ENCODE measurements at places on chromosomes 5 and 9. TPM values are rescaled to one million over a fixed set of nuclear protein-coding genes. Genes with fewer than 3 reads are reported as not detected.
A peak's percentile ranks its signal among the peaks of the same experiment; 100 is the strongest.

Gene MARCOL
- not detected for polyA plus RNA-seq

Gene INSL6
- 0.19 TPM for polyA plus RNA-seq

Gene ADAMTS13
- 6.3 TPM for polyA plus RNA-seq

Gene HMCN2
- 0.83 TPM for polyA plus RNA-seq

Gene BASP1
- 81.8 TPM for polyA plus RNA-seq

Gene MAPKAP1
- 78.0 TPM for polyA plus RNA-seq

Gene LCN1
- not detected for polyA plus RNA-seq

Gene IRGM
- 0.48 TPM for polyA plus RNA-seq

Gene IFNK
- polyA plus RNA-seq, result not detected

DNA sequence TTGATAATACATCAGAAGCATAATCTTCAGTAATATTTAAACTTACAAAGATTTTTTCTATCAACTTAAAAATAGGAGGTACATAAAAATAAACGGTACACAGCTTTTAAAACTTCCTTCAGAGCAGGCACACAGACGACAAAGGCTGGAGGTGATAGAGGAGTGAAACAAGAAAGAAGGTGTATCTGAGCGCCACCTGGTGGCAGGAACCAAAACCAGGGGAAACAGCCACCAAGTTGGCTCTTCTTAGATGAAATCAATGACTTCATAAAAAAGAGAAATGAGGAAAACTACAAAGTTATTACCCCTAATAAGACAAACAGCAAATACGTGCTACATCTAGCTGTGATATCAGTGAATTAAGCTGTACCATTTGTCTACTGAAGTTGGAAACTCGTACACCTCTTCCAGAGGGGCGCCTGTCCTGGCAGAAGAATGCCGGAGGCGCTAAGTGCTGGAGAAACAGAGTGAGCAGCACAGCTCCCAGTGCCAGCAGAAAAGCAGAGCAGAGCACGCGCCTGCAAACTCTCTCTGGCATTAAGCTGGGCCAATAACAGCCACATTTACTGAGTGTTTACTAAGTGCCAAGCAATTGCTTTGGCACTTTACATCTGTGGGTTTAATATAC, 85.9 kb downstream of the SETX start:
- DNase-seq, result peak; percentile 41

- no peak for DNase-seq
Measured at GRCh38 chr5:154010660-154011059, 28.1 kb downstream of the FAM114A2 start.

DNA sequence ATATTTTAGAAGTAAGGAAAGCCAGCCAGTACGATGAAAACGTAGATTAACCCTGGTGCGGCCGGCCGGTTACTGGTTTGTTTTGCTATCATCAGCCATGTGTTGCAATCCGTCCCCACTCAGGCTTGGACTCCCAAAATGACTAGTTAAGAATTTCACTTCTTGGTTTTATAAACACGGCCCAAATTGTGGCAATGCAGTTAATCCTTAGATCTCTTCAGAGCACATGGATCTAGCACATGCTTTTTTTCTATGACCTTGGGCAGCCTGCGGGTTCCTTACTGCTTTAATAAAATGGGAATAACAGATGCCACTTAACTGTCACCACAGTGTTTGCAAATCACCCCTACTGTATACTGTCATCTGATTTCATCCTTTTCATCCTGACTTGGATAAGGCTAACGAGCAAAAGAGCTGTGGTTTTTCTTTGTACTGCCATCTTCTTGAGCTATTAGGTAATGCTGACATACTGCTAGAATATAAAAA, 1.5 kb downstream of the NDFIP1 start:
- DNase-seq, result no peak

DNA sequence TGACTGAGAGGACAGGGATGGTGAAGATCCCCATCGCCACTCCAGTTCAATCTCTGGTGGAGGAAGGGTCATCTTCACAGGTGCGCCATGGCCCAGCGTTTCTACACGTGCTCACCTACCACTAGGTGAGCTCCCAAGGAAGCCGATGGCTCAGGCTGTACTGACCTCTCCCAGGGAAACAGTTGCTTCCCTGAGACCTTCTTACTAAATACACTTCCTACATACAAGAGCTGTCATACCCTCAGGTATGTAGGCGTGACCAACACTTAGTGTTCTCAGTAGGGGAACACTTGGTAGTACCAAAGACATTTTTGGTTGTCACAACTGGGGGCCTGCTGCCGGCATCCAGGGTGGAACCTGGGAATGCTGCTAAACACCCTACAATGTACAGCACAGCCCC, 75.2 kb downstream of the TENT4A start:
- no peak for DNase-seq

GRCh38 chr9:82799286-82799685, 263.7 kb downstream of the RASEF start:
- no peak for DNase-seq

- DNase-seq, result no peak
Measured at GRCh38 chr9:131274674-131275331, 1.5 kb downstream of the FAM78A start.

DNA sequence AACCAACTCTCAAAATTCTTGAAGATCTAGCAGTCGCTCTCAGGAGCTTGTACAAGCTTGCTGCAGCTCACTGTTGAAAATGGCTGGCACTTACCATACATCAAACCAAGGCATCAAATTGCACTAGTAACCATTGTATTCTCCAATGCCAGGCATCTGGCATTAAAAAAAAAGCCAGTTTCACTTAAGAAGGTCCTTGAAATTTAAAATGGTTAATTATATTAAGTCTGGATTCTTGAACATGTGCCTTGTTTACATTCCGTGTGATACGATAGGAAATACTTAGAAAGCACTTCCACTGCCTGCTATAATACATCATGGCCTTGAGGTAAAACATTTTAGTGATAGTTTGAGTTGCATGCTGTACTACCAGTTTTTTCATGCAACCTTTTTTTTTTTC, 300.7 kb downstream of the KDM4C start:
- DNase-seq, result no peak

GRCh38 chr5:16061163-16061562, 118.4 kb downstream of the MARCHF11 start:
- DNase-seq, result no peak

DNA sequence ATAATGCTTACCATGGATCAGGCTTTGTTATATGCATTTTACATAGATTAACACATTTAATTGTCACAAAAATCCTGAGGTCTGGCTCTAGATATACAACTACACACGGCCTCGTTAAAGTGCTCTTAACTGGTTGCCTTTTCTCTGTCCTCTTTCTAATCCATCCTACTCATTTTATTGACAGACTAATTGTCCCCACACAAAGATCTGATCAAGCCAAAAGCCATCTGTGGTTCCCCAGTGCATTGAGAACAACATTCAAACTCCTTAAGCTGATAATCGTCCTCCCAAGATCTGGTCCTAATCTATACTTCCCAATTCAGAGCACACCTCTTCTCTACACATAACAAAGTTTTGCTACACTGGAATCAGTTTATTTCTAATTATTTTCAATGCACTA, 23.9 kb upstream of the PPP2R2B start:
- DNase-seq, result no peak

DNA sequence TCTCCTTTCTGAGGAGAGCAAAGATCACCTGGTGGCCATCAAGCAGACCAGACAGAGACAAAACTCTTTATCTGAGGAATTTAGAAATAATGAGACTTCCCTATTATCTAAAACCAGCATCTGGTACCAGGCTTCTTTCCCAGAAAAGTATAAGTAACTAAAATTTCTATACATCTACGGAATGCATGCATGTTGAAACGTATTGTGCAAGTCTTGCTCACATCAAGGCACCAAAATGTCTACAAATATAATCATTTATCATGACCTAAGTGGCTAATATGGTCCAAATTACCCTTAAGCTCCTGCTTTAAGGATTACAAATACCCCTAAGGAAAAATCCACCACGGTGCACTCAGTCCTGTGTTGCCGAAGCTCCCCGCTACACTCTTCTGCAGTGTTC, 286.3 kb downstream of the CDH18 start:
- no peak for DNase-seq

DNA sequence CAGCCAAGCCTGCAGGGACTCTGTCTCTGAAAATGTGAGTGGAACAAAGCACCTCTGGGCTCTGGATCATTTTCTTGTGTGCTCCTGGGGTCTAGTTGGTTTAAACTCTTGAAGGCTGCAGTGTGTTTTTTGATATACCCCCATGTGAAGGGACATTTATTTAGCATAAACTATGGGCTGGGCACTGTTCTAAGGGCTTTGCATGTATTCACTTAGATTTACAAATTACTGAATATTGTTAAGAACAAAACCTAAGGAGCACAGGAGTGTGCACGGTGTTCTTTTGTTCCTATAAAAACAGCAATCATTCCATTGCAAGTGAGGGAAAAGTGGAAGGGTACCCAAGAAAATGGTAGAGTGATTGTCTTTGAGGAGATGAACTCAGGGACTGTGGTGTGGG, 20.0 kb upstream of the CD180 start:
- DNase-seq, result no peak

DNA sequence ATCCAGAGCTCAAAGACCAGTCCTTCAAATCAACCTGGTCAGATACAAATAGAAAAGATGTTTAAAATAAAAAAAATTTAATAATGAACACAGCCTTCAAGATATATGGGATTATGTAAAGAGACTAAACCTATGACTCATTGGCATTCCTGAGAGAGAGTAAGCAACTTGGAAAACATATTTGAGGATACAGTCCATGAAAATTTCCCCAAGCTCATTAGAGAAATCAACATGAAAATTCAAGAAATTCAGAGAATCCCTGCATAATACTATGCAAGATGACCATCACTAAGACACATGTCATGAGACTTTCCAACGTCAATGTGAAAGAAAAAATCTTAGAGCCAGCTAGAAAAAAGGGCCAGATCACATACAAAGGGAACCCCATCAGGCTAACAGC, 512.9 kb upstream of the PTGER4 start:
- no peak for DNase-seq

DNA sequence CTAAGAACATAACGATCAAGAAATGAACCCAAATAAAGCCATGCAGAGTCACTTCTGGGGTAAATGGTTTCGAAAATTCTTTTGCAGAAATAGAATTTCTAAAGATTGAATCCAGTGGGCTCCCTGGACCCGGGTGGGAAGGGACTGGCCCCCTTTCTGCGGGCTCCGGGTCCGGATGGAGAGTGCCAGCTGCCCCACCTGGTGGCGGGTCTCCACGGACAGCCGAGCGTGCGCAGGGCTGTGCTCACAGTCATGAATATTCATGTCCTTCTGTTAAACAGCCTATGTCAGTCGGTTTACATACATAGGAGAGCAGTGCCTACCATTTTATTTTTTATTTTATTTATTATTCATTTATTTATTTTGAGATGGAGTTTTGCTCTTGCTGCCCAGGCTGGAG, 4.7 kb upstream of the PPP1R26 start:
- no peak for DNase-seq

DNA sequence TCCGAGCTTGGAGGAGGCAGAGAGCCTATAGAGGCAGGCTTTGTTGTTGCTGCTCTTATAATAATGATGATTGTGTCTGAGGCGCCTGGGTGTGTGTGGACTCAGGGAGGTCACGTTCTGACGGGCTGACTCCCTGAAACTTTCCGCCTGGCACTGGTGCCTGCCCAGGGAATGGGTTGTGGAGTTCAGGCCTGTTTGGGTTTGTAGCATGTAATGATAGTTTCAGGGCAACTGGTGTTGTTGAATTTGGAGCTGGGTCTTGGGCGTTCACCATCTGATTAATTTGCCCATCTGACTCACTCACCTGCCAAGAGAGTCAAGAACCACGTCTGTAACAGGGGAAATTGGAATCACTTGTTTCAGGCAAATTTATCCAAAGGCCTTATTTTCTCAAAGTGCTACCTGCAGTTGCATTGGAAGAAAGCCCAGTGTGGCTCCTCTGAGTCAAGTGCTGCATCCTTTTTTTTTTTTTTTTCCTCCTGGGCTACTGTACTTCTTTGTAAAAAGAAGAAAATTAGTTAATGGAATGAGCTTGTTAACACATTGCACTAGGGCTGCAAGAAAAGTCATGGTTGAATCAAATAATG, 386.5 kb downstream of the GADD45G start:
- DNase-seq, result no peak

DNA sequence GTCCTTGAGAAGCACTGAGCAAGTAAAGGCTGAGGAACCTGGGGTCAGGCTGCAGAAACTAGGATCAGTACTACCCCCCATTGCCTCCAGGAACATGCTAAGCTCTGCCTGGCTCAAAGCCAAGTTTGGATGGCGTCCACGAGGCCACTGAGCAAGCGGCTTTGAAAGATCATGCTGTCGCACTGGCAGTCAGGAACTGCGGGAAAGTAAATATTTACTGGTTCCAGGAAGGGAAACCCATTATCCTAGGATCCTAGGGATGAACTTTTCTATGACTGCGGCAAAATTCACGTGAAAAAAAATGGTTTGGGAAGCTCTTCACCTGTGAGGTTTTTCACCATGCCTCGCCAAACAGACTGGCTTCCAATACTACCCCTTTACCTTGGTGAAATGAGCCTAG, 75.3 kb upstream of the PJA2 start:
- DNase-seq, result peak; percentile 27

DNA sequence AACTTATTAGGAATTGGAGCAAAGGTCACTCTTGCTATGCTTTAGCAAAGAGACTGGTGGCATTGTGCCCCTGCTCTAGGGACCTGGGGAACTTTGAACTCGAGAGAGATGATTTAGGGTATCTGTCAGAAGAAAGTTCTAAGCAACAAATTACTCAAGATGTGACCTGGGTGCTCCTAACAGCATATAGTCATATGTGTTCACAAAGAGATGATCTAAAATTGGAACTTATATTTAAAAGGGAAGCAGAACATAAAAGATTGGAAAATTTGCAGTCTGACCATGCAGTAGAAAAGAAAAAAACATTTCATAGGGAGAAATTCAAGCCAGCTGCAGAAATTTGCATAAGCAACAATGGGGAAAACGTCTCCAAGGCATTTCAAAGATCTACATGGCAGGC, 68.3 kb downstream of the SEMA5A start:
- DNase-seq, result no peak

- no peak for DNase-seq
Measured at GRCh38 chr9:87799503-87799902, 73.6 kb downstream of the CTSL start.

DNA sequence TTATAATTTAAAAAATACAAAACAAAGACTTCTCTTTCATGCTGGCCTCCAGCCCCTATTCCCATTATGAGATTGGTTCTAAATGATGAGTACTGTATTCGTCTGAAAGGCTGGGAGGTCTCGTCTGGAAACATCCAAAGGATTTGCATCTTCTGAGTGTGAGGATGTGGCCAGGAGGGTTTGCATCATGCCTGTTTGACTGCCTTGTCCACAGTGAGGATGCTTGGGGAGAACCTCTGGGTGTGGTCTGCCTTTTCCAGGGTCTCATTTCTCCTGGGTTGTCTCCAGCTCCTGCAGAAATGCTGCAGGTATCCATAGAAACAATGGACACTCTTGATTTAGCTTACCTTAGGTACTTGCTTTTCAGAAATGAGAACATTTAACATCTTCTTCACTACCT, 26.4 kb upstream of the CXCL14 start:
- no peak for DNase-seq

GRCh38 chr5:108858959-108859358, 111.3 kb downstream of the FER start:
- no peak for DNase-seq

GRCh38 chr9:130912932-130913598, 16.5 kb upstream of the QRFP start:
- no peak for DNase-seq

Measured in right renal cortex interstitium (tissue), 3 donors.